Activated CD8-positive, alpha-beta memory T cell treated with anti-CD3 and anti-CD28 coated beads for 1 hour (primary cell): ENCODE measurements at places on chromosomes 1 and 21.

DNA sequence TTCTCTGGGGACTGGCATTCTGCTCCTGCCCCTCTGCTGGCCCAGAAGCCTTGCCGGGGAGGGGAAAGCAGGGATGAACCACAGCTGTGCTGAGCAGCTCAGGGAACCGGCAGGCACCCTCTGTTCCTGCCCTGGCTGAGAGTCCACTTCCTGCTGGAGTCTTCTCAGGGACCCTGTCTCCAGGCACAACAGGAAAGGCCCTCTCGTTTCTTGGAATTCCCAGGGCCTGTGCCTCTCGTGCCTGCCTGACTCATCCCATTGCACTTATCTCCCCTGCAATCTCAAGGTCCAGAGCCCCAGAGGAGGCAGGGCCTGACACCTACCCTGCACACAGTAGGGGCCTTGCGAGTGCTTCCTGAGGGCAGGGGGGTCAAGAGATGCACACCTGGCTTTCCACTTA is 1.1 kb upstream of the EDN2 start:
- no peak for DNase-seq

DNA sequence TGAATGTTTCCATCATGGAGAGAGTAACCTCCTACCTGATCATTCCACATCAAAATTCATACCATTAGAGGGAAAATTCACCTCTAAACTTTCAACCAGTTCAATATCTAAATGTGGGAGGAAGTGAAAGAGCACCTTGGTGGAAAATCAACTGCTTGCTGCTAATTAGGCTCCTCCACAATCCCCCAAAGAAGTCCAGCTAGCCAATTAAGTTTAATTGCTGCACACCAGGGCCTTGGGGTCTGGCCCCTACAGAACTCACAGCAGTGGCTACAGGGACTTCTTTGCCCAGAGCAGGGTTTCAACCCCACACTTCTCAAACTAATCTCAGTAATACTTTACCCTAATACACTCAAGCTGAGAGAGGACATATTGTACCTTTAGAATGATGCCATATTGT is 62.1 kb downstream of the RGS21 start:
- DNase-seq, result no peak

GRCh38 chr21:28104346-28104745 is 888.3 kb downstream of the LTN1 start:
- no peak for DNase-seq

GRCh38 chr21:39456665-39457064 is 4.9 kb downstream of the SH3BGR start:
- DNase-seq, result no peak

GRCh38 chr1:67532452-67533216 is 102.4 kb upstream of the SERBP1 start:
- DNase-seq, result no peak

GRCh38 chr1:180234369-180235076 is 4.5 kb downstream of the LHX4 start:
- no peak for DNase-seq

- DNase-seq, result no peak
These were observed 180.8 kb downstream of the RPS6KC1 start for GRCh38 chr1:213231795-213232231.

DNA sequence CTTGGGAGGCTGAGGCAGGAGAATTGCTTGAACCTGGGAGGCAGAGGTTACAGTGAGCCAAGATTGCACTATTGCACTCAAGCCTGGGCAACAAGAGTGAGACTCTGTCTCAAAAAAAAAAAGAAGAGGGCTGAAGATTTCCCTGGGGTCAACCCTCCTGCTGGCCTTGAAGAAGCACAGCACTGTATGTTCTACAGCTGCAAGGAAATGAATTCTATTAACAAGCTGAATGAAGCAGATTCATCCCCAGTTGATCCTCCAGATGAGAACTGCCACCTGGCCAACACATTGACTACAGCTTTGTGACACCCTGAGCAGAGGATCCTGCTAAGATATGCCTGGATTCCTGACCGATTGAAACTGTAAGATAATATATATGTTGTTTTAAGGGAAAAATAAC is 129.5 kb downstream of the ADSS2 start:
- DNase-seq, result no peak

- DNase-seq, result no peak
These were observed 84.7 kb downstream of the PHTF1 start for GRCh38 chr1:113674591-113674990.

- no peak for DNase-seq
These were observed 416.0 kb downstream of the PCP4 start for GRCh38 chr21:40282912-40283886.

DNA sequence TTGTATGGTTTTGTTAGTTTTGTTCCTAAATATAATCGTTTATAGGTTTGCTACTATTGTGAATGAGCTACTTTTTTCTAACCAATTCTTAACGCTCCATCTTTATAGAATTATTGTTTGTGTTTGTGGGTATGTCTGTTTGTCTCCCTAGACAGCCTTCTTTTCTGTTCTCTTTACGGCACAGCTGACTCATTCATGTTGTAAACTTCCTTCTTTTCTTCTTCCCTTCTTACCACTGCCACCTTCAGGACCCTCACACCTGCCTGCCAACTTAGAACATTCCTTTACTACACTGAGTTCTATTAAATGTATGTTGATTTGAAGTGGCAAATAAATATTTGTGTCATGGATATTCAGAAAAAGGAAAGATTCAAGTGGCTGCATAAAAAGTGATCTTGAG is 29.1 kb downstream of the AK5 start:
- no peak for DNase-seq

DNA sequence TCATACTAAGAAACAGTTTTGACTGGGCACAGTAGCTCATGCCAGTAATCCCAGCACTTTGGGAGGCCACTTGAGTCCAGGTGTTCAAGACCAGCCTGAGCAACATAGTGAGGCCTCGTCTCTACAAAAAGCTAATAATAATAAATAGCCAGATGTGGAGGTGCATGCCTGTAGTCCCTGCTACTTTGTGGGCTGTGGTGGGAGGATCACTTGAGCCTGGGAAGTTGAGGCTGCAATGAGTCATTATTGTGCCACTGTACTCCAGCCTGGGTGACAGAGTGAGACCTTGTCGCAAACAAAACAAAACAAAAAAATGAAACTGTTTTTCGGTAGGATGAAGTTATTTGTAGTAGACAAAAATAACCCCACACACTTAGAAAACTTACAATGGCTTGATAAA is 19.0 kb upstream of the OLFM3 start:
- DNase-seq, result no peak

DNA sequence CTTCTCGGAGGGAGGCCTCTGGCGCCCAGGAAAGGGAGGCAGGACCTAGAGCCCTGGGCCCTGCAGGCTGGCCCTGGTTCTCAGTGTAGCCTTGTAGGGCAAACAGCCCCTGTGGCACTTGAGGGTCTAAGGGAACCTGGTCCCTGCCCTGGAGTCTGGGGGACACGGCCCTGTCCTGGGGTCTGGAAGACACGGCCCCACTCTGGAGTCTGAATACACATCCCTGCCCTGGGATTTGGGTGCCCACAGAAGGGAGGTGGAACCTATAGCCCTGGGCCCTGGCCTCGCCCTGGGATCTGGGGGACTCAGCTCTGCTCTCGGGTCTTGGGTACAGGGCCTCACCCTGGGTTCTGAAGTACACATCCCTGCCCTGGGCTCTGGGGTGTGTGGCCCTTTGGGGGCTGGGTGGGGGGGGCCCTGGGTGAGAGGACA is 97.9 kb downstream of the OBSCN start:
- no peak for DNase-seq

DNA sequence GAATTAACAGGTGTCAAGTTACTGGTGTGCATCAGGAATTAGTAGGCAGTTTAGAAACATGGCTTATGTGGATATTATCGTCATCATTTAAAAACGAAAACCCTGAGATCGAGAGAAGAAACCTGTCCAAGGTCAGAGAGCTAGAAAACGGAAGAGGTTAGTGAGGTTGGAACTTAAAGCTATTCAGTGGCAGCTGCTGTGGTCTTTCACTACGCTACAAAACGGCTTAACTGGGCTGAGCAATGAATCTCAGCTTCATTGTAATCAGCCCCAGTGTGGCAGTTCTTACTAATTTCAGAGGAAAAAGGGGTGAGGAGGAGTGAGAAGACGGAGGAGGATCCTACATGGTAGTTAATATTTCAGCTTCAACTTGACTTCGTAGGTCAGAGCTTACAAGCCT is 77.9 kb downstream of the DAB1 start:
- DNase-seq, result no peak

GRCh38 chr1:76944942-76945341 is 77.7 kb downstream of the ST6GALNAC5 start:
- no peak for DNase-seq

GRCh38 chr1:97901017-97901658 is 19.7 kb downstream of the DPYD start:
- no peak for DNase-seq

GRCh38 chr21:28974531-28975227 is 18.0 kb downstream of the LTN1 start:
- no peak for DNase-seq

DNA sequence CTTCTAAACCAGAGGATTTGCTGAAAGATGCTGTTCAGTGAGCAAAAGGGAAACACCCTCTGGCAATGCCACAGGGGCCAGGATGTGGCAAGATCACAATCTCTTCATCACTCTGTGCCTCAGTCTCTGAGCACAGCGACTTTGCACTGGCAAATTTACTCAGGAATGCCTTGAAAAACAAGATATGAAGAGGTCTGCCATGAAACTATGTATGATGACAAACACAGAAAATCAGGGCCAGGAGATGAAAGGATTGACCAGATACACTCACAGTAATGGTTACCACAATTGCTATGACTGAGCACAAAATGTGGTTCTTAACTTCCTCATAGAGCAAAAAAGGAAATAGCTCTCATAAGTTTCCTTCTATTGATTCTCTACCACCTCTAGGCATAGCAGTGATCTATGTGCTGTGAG is 5.8 kb downstream of the TTC13 start:
- peak; percentile 24 for DNase-seq

DNA sequence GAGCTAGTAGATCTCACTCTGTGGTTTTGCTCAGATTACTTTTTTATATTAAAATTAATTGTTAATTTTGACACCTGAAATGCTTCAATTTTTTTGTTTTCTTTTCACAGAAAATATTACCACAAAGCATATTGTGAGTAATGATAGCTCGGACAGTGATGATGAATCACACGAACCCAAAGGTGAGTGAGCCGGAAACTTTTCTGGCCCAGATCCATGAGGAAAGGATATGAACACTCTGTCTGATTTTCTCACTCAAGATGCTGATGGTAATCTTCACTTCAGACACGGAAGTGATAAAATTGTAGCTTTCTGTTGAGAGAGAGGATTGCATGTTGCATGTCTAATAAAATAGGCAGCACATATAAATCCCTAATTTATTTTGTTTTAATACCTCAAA is 121.8 kb downstream of the PLA2G4A start:
- DNase-seq, result no peak

- DNase-seq, result no peak
These were observed 3.4 kb downstream of the FOXO6 start for GRCh38 chr1:41364442-41365319.

- DNase-seq, result no peak
These were observed 1.2 kb downstream of the B3GALT2 start for GRCh38 chr1:193185211-193185610.

- no peak for DNase-seq
These were observed 37.5 kb downstream of the CAMTA1 start for GRCh38 chr1:6822530-6823359.

DNA sequence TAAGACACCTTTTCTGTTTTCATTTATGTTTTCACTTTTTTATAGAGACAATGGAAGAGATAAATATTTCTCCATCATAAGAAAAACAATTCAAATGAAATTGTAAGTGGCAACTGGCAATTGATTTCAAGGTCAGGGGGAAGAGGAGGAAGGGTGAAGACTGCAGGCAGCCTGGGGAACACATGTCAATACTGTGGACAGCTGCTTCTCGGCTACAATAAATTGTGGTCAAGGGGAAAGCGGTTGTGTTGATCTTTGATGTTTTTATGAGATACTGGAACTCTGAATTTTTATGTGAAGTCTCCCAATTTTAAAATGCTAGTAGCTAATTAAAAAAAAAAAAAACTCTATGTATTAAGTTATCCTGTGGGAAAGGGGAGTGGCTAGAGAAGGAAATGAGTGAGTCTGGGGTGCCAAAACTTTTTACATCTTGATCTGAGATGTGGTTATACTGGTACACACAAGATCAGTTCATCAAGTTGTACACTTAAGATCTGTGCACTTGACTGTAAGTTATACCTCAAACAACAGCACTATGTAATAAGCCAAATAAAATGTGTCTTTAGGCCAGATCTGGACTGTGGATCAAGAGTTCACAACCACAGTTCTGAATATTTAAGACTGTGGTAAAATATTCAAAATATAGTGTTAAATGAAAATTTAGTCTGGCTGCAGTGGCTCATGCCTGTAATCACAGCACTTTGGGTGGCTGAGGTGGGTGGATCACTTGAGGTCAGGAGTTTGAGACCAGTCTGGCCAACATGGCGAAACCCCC is 18.0 kb downstream of the SSX2IP start:
- DNase-seq, result no peak

DNA sequence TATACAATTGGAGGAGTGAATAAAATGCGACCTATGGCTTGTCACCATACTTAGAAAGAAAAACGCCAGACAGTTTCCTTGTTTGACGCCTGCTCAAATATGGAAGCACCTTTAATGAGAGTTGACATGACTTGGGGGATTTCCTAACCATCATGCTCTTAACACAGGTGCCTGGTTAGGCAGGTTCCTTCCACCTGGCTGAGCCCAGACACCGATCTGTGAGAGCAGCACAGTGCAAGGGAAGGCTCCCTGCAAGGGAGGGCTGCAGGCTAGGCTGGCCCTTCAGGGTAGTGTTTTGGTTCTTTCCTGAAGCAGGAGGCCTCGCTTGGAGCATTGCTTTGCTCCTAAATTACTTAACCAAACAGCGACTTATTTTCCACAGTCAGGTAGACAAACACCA is 24.6 kb upstream of the KLHDC8A start:
- no peak for DNase-seq
